Stimulated activated CD4-positive, alpha-beta T cell treated with anti-CD3 and anti-CD28 coated beads, Interleukin-4, amount 100 ng/mL, for 24 hours (primary cell): ENCODE measurements at places on chromosomes 5 and 9.

DNA sequence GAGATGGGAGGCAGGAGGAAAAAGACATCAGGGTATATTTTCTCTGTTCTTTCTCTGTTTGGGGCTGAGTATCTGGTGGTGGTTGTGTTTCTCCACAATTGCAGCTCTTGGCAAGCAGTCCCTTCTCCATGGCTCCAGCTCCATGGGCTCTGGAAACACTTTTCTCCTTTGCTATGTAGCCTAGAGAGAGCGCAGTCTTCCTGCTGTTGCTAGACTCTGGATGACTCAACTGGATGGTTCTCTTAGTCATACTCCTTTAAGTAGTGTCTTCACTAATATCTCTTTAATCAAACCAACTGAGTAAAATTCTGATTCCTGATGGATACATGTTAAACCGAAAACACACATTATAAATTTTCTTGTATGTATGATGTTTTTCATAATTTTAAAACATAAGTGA lies 3.3 kb upstream of the PLGRKT start:
- no peak for DNase-seq

- no peak for DNase-seq
Observed at GRCh38 chr5:147481376-147481775, 28.5 kb downstream of the DPYSL3 start.

DNA sequence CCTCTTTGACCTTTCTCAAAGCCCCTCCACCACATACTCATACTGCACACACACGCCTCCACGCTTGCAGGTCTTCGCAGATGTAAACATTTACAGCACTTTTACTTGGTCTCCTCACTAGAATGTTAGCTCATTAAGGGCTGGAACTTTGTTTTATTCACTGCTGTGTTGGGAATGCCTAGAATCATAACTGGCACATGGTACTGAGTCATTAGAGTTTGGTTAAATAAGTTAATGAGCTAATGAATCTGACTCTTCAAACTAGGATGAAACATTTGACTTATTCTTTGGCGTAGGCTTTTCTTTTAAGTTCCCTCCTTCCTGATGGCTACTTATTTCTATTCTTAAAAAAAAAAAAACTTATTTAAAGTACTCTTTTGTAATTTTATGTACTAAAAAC lies 28.9 kb downstream of the MAN2A1 start:
- DNase-seq: no peak

GRCh38 chr5:167571824-167572223 lies 719.6 kb upstream of the WWC1 start:
- no peak for DNase-seq

GRCh38 chr5:52983731-52984636 lies 5.2 kb upstream of the ITGA2 start:
- no peak for DNase-seq

DNA sequence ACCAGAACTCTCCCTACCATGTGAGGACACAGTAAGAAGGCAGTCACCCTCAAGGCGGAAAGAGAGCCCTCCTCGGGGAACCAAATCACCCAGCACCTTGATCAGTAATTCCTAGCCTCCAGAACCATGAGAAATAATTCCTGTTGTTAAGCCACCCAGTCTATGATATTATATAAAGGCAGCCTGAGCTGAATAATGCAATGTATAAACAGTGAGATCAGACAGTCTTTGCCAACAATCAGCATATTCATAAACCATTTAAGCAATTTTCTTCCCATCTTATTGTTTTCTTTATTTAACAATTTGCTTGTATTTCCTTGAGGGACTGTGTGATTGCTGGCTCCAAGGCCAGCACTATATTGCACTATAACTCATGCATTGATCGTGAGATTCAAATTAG lies 144.4 kb upstream of the DAPK1 start:
- DNase-seq: no peak

GRCh38 chr9:112166176-112167140 lies 8.6 kb downstream of the SUSD1 start:
- no peak for DNase-seq

DNA sequence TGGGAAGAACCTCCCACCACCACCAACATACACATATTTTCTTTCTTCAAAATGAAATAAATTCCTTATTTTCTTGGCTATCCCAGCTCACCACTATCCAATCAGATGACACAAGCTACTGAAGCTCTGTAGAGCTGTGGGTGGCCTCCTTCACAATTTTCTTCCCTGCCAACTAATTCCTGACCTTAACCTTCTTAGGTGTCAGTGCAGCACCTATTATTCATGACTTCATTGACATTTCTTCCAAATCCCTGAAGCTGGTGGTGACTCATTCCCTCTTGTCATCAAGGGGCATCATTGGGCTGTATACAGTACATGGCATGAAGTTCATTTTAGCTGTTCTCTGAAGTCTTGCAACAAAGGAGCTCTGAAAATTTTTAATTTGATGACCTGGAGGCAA lies 42.0 kb upstream of the ADRA1B start:
- DNase-seq: no peak

GRCh38 chr9:116809656-116810055 lies 122.6 kb downstream of the TRIM32 start:
- DNase-seq: no peak

GRCh38 chr9:79013715-79014610 lies 557.8 kb upstream of the TLE4 start:
- no peak for DNase-seq

GRCh38 chr5:132010645-132010988 lies 841 bp downstream of the ACSL6 start:
- no peak for DNase-seq

- no peak for DNase-seq
Observed at GRCh38 chr9:113129884-113130283, 20.9 kb upstream of the SLC31A2 start.

- DNase-seq: no peak
Observed at GRCh38 chr9:107345327-107345726, 62.2 kb downstream of the RAD23B start.

DNA sequence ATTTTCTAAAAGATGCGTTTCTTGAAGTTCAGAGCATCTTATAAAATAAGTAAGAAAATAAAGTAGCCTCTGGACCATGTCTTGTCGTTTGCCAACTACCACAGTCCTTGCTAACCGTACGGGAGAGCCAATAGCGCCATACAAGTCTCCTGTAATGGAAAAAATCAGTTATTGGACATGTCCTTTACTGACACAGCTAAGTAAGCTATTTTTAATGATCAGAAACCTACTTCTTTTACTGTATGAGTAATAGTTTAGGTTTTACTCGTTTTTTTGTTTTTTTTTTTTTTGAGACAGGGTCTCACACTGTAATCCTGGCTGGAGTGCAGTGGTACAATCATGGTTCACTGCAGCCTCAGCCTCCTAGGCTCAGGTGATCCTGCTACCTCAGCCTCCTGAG lies 37.7 kb upstream of the RAPGEF6 start:
- no peak for DNase-seq

DNA sequence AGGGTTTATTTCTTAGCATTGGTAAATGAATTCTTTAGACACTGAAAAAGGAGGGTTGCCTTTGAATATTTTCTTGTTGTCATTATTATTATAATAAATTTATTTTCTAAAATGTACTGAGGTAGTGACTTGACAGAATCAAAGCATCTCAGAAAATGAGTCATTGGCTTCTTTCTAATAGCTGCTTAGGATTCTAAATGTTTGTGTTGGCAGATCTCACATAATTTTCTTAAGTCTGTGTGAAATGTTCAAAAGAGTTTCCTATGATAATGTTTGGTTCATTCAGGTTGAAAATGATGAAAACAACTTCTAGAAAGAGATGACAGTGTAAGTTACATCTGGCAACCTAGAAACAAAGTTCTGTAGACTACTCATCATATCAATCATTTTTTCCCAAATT lies 69.7 kb downstream of the SH3GL2 start:
- no peak for DNase-seq

GRCh38 chr5:112034421-112034979 lies 277.5 kb upstream of the NREP start:
- no peak for DNase-seq

DNA sequence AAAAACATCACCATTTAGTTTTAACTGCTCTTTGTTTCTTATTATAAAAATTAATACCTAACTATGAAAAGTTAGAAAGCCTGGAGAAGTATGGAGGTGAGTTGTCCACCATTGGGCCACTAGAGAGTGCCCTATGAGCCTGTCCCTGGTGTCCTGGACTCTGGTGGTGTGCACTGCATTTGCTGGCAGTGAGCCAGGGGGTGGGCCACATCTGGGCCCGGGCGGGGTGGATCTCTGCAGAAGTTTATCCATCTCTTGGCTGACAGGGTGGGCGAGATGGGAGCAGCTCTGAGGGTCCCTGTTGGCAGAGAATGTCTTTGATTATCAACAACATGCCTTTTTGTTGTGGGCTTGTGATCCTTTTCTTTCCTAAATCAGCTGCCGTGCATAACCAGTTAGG lies 8.2 kb downstream of the TENT4A start:
- DNase-seq: no peak

GRCh38 chr5:146079695-146080373 lies 25.5 kb downstream of the PLAC8L1 start:
- peak; percentile 15 for DNase-seq

DNA sequence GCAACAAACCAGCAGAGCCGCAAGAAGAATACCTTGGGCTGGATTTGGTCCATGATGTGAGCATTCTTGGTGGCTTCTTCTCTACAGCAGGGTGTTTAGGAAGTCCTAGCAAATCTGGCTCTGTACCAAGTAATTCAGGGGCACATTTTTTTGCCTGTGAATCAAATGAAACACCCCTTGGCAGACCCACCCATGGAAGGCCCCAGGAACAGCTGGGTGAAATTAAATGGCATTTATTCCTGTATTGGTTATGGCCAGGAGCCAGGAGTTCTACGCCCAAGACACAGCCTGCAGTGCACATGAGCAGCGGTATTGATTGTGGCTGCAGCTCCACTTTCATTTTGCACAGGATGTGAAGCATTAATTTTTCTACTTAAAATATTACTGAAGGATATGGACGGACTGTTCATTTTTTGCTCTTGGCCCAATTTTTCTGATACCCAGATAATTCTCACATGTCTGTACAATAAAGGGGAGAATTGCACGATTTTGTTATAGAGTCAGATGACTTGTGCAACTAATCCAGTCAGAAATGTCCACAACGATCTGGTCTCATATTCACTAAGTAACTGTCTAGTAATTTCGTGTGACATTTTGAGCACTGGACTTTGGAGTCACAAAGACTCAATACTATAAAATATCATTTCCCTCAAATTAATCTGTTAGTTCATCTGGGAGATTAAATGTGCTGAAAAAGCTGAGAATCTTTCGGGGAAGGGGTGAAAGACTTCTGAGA lies 120.7 kb upstream of the APC start:
- no peak for DNase-seq

GRCh38 chr9:14396171-14396570 lies 82.2 kb upstream of the NFIB start:
- no peak for DNase-seq

DNA sequence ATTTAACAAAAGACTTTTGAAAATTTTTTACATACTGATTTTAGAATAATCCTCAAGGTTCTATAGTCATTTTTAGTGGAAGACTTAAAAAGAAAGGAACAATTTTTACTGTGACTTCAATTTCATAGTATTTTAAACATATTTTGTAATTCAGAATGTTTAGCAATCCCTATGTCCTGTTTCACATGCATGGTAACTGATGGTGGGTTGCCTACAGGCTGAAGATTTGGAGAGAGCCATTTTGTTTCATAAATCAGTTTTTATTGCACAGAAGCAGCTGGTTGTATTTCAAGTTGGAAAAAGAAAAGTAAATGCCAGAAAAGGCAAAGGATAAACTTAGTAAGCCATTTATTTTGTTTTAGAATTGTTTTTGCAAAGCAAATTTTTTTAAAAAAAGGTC lies 24.0 kb downstream of the STARD4 start:
- no peak for DNase-seq

DNA sequence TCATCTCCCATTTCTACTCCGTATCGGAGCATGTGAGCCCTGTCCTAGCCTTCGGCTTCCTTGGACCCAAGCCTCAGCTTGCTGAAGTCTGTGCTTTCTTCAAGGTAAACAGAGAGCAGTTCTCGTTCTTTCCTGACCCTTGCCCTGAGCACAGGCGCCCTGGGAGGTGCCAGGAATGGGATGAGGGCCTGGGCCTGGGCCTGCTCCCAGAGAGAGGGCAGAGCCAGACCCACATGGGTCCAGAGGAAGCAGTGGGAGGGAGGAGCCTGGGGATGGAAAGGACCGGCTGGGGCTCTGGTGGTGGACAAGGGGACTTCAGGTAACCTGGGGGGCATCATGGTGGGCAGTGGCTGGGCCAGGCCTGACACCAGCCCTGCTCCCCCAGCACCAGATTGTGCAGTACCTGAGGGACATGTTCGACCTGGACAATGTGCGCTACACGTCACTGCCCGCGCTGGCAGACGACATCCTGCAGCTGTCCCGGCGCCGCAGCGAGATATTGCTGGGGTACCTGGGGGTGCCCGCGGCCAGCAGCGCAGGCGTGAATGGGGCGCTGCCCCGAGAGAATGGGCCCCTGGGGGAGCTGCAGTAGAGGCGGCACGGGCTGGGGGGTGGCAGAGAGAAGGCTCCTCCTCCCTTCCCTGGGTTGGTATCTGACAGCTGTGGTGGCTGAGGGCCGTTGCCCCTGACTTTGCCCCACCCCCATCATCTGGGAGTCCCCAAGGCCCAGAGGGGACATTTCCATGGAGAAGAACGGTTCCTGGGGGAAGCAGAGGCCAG lies 10.9 kb upstream of the DOLPP1 start:
- no peak for DNase-seq

GRCh38 chr9:73847536-73847935 lies 649.6 kb upstream of the RORB start:
- no peak for DNase-seq

- DNase-seq: no peak
Observed at GRCh38 chr5:59061377-59061776, 478.5 kb downstream of the RAB3C start.

- no peak for DNase-seq
Observed at GRCh38 chr9:109887079-109887478, 107.1 kb downstream of the PALM2AKAP2 start.
